B cell (primary cell): ENCODE measurements at places on chromosomes 7 and 10.

GRCh38 chr7:57205000-57205399 is 72.8 kb upstream of the ZNF479 start:
- no peak for DNase-seq

- DNase-seq: no peak
These were observed 19.2 kb upstream of the TNRC18 start for GRCh38 chr7:5442757-5443305.

- DNase-seq: no peak
These were observed 482.1 kb downstream of the DNAJB6 start for GRCh38 chr7:157818701-157819454.

GRCh38 chr10:102322914-102323313 is 72.6 kb upstream of the NFKB2 start:
- no peak for DNase-seq

DNA sequence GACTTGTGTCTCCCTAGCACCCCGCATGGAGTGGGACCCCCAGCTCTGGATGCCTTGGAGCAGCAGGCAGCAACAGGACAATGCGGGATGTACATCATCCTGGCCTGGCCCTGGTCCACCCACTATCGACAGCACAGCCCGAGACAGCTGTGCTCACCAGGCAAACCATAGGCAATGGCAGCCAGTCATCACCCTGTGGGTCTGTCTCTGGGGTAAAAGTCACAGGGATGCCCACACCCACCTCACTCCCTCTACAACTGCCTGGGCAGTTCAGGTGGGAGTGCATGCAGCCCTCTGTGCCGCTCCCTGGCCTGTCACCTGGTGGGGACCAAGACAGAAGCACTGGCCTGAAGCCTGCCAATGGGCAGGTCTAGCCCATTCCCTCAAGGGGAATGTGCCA is 147.8 kb downstream of the GRID1 start:
- DNase-seq: no peak

DNA sequence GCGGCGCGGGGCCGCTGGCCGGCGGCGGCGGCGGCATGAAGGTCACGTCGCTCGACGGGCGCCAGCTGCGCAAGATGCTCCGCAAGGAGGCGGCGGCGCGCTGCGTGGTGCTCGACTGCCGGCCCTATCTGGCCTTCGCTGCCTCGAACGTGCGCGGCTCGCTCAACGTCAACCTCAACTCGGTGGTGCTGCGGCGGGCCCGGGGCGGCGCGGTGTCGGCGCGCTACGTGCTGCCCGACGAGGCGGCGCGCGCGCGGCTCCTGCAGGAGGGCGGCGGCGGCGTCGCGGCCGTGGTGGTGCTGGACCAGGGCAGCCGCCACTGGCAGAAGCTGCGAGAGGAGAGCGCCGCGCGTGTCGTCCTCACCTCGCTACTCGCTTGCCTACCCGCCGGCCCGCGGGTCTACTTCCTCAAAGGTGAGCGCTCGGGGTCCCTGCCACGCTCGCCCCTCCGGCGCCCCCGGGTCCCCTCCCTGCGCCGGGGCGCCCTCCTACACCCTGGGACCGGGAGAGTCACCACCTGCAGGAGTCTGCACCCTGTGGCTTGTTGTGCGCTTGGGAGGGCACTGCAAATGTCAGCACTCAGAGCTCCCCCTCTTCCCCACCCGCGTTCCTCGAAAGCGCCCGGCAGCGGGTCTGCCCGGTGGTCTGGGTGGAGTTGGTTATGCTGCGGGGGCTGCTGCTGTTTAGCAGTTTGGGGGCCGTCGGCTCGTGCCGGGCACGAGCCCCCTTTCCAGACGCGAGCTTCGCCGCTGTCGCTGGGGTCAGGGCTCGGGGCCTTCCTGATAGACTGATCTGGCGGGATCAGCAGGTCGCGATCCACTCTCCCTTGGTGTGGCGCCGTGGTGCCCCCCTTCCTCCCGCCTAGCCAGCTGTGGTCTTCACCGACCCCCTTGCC is 627 bp downstream of the DUSP5 start:
- DNase-seq: peak; percentile 78

- DNase-seq: no peak
These were observed 138.1 kb downstream of the HERPUD2 start for GRCh38 chr7:35556515-35557471.

DNA sequence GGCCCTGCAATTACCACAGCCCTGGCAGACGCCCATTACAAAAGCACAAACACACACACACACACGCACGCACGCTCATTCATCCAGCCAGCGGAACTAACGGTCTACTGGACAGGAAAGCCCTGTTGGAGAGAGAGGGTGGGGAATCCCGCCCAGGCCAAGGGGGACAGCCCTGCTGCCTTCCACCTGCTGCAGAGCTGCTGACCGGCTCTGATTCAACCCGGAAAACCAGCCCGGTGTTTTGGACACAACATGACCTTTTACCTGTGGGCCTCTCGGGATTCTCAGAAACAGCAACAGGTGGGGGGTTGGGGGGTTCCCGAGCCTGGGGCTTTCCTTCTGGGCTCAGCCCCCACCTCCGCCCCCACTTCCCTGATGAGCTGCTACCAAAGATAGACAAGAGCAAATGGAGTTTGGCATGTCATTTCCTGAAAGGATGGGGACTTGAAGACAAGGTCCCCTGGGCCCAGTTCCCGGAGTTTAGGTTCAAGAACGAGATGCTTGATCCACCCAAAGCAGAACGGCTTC is 18.5 kb upstream of the SERPINE1 start:
- no peak for DNase-seq

DNA sequence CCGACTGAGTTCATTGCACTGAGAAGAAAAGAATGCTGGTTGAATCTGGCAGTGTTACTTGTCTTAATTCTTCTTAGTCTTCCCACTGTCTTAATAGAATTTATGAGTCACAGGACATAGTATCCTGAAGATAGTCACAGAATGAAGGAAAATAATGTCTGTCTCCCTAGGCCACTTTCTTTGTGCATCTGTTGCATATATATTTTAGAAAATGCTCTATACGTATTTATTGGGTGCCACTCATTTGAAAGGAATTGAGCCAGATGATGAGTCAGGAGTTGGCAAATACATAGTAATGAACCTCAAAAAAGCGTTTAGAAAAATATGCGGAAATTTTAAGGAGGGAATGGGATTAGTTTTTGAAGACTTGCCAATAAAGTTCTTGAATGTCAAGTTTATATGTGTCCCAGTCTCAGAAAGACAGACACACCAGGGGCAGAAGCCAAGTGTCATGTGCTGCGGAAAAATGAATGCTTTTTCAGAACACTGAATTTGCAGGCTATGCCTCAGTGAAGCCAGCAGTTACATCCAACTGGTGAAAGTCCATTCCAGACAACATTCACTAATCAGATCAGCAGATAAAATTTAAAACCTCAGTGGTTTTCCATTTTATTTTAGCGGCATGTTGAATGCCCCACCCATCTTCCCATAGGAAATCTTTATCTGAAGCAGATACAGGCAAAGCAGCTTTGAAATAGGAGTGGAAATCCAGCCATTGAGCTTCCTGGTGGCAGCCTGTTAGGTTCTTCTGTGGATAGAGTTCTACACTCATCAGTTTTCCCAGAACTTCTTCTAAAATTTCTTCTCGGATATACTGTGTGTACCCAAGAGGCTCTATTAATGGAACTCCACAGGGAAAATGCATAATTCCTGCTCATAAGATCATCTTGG is 308.4 kb downstream of the BICC1 start:
- no peak for DNase-seq

- no peak for DNase-seq
These were observed 51.7 kb downstream of the MEST start for GRCh38 chr7:130543487-130544010.
